Stimulated activated CD4-positive, alpha-beta T cell treated with anti-CD3 and anti-CD28 coated beads, Interleukin-12 subunit alpha, Interleukin-12 subunit beta, amount 100 ng/mL, for 4 hours (primary cell): ENCODE measurements at places on chromosomes 6 and 20.

GRCh38 chr20:15146948-15147347 is 809.5 kb upstream of the FLRT3 start:
- no peak for DNase-seq

- no peak for DNase-seq
Measured at GRCh38 chr6:109795994-109796555, 105.0 kb downstream of the FIG4 start.

DNA sequence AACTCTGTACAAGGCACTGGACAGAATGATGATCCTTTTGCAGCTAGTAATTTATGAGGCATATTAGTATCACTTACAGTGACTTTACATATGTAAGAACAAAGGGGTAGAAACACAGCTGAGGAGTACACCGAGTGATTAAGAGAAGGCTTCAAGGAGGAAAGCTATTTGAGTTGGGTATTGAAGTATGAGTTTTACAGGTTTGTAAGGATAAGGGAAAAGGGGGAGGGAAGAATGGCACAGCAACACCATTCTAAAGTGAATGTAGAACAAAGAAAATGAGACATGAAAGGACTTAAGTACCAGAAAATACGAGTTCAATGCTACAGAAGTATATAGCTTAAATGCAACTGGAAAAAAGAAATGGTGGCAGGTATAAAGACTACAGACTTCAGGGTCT is 5.5 kb downstream of the CDK19 start:
- DNase-seq = no peak

- no peak for DNase-seq
Measured at GRCh38 chr6:119034827-119035458, 43.5 kb downstream of the FAM184A start.

GRCh38 chr20:38270869-38271605 is 10.5 kb upstream of the KIAA1755 start:
- DNase-seq = no peak

- no peak for DNase-seq
Measured at GRCh38 chr6:100987556-100987955, 106.4 kb upstream of the ASCC3 start.

GRCh38 chr6:138988469-138988834 is 399 bp upstream of the REPS1 start:
- DNase-seq = no peak

DNA sequence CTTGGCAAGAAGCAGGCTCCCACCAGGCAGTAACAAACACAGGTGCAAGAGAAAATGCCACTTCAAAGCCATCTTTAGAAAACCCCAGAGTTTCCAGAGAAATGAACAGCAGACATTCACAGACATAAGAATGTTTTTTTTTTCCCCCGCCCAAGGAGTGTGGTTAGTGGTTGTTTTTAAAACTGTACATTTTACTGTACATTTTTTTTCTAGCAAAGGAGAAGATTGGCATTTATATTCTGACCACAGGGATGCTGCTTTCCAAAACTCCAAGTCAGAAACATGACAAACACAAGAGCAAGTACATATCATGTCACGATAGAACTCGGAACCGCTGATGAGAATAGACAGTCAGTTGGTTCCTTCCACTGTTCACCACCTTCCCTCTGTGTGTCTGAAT is 197.9 kb downstream of the LRFN2 start:
- no peak for DNase-seq

GRCh38 chr20:42098418-42098817 is 480.2 kb upstream of the CHD6 start:
- no peak for DNase-seq

GRCh38 chr6:78340755-78341154 is 526.6 kb upstream of the IRAK1BP1 start:
- no peak for DNase-seq

- no peak for DNase-seq
Measured at GRCh38 chr20:704726-705125, 29.1 kb upstream of the SCRT2 start.

DNA sequence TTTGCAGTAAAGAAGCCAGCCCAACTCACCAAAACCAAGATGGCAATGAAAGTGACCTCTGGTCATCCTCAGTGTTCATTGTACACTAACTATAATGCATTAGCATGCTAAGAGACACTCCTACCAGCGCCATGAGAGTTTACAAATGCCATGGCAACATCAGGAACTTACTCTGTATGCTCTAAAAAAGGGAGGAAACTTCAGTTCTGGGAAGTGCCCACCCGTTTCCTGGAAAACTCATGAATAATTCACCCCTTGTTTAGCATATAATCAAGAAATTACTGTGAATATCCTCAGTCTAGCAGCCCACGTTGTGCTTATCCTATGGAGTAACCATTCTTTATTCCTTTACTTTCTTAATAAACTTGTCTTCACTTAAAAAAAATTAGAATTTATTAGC is 19.4 kb upstream of the TRERF1 start:
- no peak for DNase-seq

- no peak for DNase-seq
Measured at GRCh38 chr6:39893286-39893685, 41.0 kb downstream of the MOCS1 start.

- DNase-seq = no peak
Measured at GRCh38 chr20:10476319-10476724, 41.2 kb downstream of the SLX4IP start.

DNA sequence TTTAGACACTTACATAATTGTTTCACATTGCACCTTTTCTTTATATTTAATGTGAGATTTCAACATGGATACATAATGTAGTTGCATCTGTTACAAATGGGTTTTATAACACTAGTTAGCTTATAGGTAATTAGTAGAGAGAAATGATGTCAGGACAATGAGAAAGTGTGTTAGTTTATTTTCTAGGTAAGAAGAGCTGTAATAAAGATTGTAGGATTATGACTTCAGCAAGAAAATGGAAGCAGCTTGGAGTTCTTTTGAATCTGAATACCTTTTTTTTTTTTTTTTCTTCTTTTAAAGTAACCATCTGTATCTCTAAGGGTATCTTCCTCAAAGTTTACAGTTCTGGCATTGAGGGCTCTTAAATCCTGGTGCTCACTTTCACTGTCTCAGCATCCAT is 35.3 kb downstream of the CD2AP start:
- no peak for DNase-seq
